ENCODE measurements at places on chromosomes 2 and 18. TPM values are rescaled to one million over a fixed set of nuclear protein-coding genes. Genes with fewer than 3 reads are reported as not detected.

GRCh38 chr2:71901466-71901865 lies 246.2 kb downstream of the CYP26B1 start:
- DNase-seq: no peak

GRCh38 chr2:237412646-237412987 lies 1.3 kb downstream of the COL6A3 start:
- DNase-seq: no peak

DNA sequence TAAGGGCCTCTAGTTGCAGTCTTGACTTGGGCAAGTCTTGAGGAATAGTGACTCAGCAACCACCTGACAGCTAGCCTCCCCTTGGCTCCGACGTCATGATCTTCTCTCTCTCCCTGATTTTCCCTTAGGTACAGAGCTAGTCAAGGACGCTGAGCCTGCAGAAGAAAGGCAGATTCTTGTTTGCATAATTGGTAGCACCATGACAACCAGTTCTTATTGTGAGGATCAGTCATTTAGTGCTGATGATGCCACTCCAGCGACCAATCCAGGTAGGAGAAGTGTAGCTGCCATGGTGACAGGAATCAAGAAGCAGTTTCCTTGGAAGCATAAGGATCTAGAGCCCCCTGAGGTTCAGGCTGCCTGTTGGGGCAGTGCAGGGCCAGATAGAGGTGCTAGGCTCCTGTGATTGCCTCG lies 2.8 kb upstream of the RESP18 start:
- peak; percentile 6 for DNase-seq

PECR gene
- 13.3 TPM for total RNA-seq
